Left forelimb (tissue), 1 donor: ENCODE measurements at places on chromosomes 7 and 10.

GRCh38 chr7:13279854-13280435 lies 592.5 kb downstream of the ARL4A start:
- no peak for DNase-seq

- DNase-seq = no peak
Observed at GRCh38 chr7:48102530-48102929, 13.5 kb downstream of the UPP1 start.

- DNase-seq = no peak
Observed at GRCh38 chr7:79180533-79180932, 272.9 kb downstream of the MAGI2 start.

DNA sequence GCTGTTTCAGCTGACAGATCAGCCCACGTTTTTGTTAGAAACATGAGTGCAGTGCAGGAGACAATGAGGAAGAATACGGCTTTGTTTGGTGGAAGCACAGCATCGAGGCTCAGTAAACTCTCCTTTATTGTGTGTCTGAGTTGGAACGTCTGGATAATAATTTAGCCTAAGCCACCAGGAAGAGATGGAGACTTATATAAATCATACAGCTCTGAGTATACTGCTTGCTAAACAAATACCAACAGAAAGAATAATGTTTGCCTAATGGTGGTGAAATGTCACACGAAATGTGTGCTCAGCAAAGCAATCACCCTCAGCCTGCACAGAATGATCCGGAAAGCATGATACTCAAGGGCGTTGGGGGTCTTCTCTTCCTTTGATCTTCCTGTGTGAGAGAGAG lies 664.1 kb upstream of the ADARB2 start:
- no peak for DNase-seq

DNA sequence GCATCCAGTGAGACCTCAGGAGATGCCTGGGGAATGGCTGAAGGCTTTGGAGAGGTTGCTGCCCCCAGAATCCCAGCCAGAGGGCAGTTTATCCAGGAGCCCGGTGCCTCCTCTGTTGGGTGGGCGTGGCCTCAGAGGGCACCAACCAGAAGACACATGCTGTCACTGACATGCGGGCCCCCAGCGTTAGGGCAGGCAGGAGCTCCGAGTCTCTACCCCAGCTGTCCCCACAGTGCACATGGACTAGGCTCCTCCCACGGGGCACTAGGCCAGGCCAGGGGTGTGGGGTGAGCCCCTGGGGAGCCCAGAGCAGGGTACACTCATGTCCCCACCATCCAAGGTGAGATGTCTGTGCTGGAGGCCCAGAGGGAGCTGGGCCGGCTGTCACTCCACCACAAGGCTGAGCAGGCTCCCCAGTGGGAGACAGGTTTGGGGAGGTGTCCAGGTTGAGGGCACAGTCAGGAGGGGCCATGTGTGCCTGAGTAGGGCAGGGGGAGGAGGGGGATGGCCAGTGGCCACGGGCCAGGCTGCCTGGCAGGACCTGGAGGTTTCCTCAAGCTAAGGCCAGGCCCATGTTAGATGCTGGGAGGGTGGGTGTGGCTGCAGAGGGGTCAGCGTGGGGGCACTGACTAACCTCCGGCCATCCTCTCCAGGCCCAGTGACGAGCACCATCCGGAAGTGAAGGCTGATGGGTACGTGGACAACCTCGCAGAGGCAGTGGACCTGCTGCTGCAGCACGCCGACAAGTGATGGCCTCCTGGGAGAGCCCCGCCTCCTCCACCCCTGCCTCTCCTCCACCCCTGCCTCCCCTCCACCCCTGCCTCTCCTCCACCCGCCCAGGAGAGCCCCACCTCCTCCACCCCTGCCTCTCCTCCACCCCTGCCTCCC lies 131.3 kb downstream of the FAM53B start:
- DNase-seq = no peak

- DNase-seq = no peak
Observed at GRCh38 chr10:43598446-43598845, 7.8 kb upstream of the ZNF485 start.

- DNase-seq = no peak
Observed at GRCh38 chr7:155071121-155071651, 1.1 kb downstream of the HTR5A start.

DNA sequence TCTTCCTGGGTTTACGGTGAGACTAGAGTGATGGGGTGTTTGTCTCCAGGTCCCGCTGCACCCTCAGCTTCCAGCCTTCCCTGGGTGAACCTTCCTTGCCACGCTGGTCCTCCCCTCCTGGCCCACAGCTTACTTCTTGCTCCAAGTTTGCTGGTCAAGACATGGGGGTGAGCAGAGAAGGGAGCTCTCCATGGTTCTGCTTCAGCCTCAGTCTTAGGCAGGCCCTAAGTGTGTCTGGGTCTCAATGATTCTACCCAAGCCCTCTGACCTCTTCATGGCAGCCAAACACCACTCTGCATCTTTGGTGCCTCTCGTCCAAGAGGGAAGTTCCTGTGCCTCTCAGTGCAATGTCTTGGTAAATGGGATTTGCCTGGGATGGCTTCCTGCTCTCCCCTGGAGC lies 356.5 kb upstream of the KLF6 start:
- DNase-seq = no peak
